ENCODE measurements at places on chromosomes 6 and 20. TPM values are rescaled to one million over a fixed set of nuclear protein-coding genes. Genes with fewer than 3 reads are reported as not detected.

The FLRT3 gene
- total RNA-seq, result 107 TPM

The SIRPA gene
- total RNA-seq, result 31.6 TPM

The CGAS gene
- total RNA-seq, result 23.8 TPM

The RBBP8NL gene
- total RNA-seq, result 39.2 TPM

The DSN1 gene
- 59.2 TPM for total RNA-seq

The KIAA0408 gene
- not detected for total RNA-seq

The NRN1 gene
- total RNA-seq, result not detected

The ADGRF1 gene
- total RNA-seq, result 0.52 TPM

The LY6G6C gene
- total RNA-seq, result 0.88 TPM

GRCh38 chr6:122709922-122710512 is 69.5 kb upstream of the FABP7 start:
- no peak overlapping the region for H3K4me3 ChIP-seq
- H3K27ac ChIP-seq, result no peak overlapping the region
- no peaks in the 10 kb centered on the region for H3K36me3 ChIP-seq
- no peaks in the 10 kb centered on the region for H3K27me3 ChIP-seq
- no peaks in the 10 kb centered on the region for H3K4me1 ChIP-seq
- DNase-seq, result no peak

- peak; percentile 30 for DNase-seq
- peaks cover 11% of the 10 kb centered on the region for H3K4me1 ChIP-seq
- no peaks in the 10 kb centered on the region for H3K36me3 ChIP-seq
- peak overlapping the region; percentile 61 for H3K4me3 ChIP-seq
- peak overlapping the region; percentile 67 for H3K27ac ChIP-seq
Observed at GRCh38 chr6:106973836-106974335, 643 bp downstream of the CD24 start.

DNA sequence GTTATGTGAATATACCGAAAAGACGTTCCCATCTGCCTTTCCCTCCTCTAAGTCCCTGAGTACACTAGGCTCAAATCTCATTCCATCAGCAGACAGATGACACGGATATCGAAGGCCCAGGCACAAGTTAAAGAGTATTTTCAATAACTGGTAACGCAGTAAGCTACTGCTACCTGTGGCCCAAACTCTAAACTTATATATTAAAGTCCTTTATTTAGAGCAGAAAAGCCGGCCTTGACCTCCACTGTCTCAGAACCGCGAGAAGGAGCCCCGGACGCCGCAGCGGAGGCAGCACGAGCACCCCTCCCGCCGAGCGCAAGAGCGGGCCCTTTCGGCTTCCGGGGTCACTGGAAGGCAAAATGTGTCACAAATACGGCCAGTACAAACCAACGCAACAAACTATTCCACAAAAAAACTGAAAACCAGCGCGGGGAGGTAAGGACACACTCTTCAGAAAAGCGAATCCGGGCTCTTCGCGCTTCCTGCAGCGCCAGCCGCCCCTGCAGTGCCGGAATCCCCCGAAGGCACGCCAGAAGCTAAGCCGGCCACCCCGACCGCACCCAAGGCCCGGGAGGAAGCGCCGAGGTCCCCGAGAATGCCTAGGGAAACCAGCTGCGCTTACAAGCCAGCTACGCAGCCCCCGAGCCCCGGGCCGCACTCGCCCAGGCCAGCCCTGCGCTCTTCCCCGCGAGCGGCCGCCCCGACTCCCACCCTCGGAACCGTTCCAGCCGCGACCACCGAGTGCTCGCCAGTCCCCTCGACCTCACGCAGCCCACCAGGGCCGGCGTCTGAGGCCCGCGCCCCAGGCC is 681 bp downstream of the DIDO1 start:
- H3K36me3 ChIP-seq, result peaks cover 1% of the 10 kb centered on the region
- H3K27ac ChIP-seq, result peak overlapping the region; percentile 95
- no peaks in the 10 kb centered on the region for H3K27me3 ChIP-seq
- peak overlapping the region; percentile 99 for H3K4me3 ChIP-seq
- DNase-seq, result peak; percentile 76
- H3K4me1 ChIP-seq, result peaks cover 39% of the 10 kb centered on the region

GRCh38 chr6:43855247-43855646 is 85.2 kb downstream of the VEGFA start:
- no peak overlapping the region for H3K4me3 ChIP-seq
- DNase-seq, result no peak

DNA sequence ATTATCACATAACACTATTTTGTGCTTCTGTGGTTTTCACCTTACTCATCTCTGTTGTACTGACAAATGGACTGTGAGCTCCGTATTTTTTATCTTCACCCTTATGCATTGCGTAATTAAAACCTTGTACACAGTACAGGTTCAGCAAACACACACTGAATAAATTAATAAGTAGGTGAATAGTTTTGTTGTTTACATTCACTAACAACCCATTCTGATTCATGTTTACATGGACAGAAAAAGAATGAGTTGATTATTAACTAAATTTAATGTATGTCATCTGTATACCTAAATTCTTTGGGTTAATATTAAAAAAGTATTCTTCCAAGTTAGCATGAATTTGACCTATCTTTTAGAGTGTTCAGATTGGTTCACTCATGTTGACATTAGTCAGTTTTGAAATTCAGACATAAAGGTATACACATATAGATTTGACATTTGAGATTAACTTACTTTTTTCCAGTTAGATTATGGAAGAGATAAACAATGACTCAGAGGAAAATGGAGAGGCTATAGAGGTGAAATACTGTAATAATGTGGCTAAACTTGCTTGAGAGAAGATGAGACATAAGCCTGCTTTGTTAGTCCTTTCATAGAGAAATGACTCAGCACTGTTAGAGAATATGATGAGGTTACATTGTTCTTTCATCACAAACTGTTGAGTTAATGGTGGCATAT is 541.7 kb upstream of the FLRT3 start:
- H3K4me3 ChIP-seq, result no peak overlapping the region
- DNase-seq, result no peak
- H3K27ac ChIP-seq, result peak overlapping the region; percentile 30
- H3K4me1 ChIP-seq, result peaks cover 25% of the 10 kb centered on the region
- H3K36me3 ChIP-seq, result no peaks in the 10 kb centered on the region
- no peaks in the 10 kb centered on the region for H3K27me3 ChIP-seq

DNA sequence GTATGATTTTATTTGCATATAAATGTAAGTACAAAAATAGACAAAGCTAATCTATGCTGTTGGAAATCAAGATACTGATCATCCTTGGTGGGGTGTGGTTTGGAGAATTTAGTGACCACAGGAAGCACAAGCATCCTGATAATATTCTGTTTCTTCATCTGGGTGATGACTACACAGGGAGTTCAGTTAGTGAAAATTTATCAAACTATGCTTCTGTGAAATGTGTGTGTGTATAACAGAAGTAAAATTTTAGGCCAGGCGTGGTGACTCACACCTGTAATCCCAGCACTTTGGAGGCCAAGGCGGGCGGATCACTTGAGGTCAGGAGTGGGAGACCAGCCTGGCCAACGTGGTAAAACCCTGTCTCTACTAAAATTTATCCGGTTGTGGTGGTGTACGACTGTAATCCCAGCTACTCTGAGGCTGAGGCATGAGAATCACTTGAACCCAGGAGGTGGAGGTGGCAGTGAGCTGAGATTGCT is 20.6 kb downstream of the ENPP3 start:
- no peaks in the 10 kb centered on the region for H3K4me1 ChIP-seq
- H3K36me3 ChIP-seq, result no peaks in the 10 kb centered on the region
- no peak overlapping the region for H3K4me3 ChIP-seq
- no peaks in the 10 kb centered on the region for H3K27me3 ChIP-seq
- H3K27ac ChIP-seq, result no peak overlapping the region

GRCh38 chr6:141963543-141964295 is 169.0 kb upstream of the GJE1 start:
- H3K36me3 ChIP-seq, result no peaks in the 10 kb centered on the region
- no peak for DNase-seq
- no peak overlapping the region for H3K27ac ChIP-seq
- no peak overlapping the region for H3K4me3 ChIP-seq

DNA sequence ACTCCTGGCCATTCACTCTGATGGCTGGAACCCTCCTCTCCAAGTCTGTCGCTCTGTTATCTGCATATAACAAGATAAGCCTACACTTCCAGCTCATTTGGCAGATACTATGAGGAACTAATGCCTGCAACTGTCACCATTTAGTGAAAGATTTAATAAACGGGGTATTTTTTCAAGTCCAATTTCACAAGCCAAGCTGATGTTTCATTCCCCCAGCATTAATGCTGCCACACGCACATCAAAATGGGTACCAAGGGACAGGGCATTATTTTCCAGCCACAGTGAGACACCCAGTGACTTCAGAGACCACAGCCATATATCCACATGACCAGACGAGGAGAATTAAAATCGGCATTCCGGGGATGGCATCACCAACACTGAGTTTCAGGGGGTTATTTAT is 175.5 kb downstream of the PTPRT start:
- no peaks in the 10 kb centered on the region for H3K27me3 ChIP-seq
- no peak overlapping the region for H3K27ac ChIP-seq
- no peaks in the 10 kb centered on the region for H3K4me1 ChIP-seq
- DNase-seq, result no peak
- no peaks in the 10 kb centered on the region for H3K36me3 ChIP-seq

DNA sequence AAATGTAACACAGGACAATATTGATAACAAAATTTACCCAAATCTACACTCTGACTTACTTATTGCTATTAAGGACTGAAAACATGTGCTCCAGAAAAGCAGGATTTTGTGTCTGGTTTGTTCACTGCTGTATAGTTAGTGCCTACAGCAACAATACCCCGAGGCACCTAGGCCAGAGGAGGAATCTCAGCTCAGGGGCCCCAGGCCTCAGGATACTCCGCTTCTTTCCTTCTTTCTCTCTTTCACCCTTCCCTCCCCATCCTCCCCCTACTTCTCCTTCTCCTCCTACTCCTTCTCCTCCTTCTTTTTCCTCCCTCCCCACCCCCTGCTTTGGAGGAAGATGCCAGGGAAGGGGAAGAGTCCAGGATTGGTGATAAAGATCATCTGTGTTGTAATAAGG is 985 bp upstream of the VNN2 start:
- no peaks in the 10 kb centered on the region for H3K36me3 ChIP-seq
- no peak overlapping the region for H3K27ac ChIP-seq
- no peaks in the 10 kb centered on the region for H3K27me3 ChIP-seq
- DNase-seq, result no peak
- H3K4me1 ChIP-seq, result no peaks in the 10 kb centered on the region

GRCh38 chr6:139698526-139699176 is 324.2 kb upstream of the CITED2 start:
- no peaks in the 10 kb centered on the region for H3K27me3 ChIP-seq
- H3K4me1 ChIP-seq, result peaks cover 7% of the 10 kb centered on the region
- H3K4me3 ChIP-seq, result no peak overlapping the region
- DNase-seq, result peak; percentile 15
- no peak overlapping the region for H3K27ac ChIP-seq

GRCh38 chr20:47557791-47558190 is 56.1 kb downstream of the NCOA3 start:
- H3K36me3 ChIP-seq, result no peaks in the 10 kb centered on the region
- peaks cover 26% of the 10 kb centered on the region for H3K4me1 ChIP-seq
- no peaks in the 10 kb centered on the region for H3K27me3 ChIP-seq
- no peak overlapping the region for H3K4me3 ChIP-seq
- no peak for DNase-seq

- DNase-seq, result no peak
- H3K27me3 ChIP-seq, result no peaks in the 10 kb centered on the region
- H3K4me1 ChIP-seq, result no peaks in the 10 kb centered on the region
- H3K4me3 ChIP-seq, result no peak overlapping the region
Observed at GRCh38 chr6:138194287-138194686, 24.0 kb downstream of the PBOV1 start.

DNA sequence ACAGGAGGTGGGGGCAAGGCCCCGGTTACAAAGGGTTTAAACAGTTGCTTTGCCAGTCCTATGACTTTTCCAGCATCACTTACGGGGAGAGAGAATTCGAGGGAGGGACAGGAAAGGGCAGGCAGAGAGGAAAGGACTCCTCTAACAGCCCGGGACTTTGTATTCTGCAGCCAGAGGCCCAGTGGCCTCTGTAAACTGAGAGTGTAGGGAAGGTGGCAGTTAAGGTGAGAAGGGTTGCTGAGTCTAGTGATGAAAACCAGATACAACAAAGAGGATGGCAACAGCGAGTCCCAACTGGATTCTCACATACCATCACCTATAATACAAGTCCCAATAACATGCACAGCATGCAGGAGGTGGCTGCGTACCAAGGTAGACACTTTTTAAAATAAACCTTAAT is 13.5 kb downstream of the PLAGL2 start:
- no peak overlapping the region for H3K4me3 ChIP-seq
- no peaks in the 10 kb centered on the region for H3K4me1 ChIP-seq
- no peak overlapping the region for H3K27ac ChIP-seq
- H3K36me3 ChIP-seq, result peaks cover 20% of the 10 kb centered on the region

DNA sequence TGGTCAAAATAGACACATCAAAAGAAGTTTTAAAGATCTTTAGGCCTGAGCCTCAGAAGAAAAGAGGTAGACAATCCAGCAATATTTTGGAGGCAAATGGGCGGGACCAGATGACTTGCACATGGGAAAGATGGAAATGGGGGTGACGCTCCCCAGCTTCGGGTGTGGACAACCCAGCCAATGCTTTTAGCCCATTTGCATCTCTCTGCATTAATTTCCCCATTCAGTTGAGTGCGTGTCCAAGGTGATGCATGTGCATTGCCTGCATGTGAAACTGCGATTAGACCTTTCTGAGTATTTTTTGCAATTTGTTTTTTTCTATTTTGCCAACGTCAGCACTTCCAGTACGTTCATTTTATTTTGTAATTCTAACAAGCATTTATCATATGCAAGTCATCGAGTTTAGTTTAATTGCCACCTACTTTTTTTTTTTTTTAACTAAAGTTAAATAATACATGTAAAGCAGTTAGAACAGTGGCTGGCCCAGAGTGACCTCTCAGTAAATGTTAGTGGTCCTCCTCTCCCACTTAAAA is 24.2 kb downstream of the PDRG1 start:
- H3K27ac ChIP-seq, result no peak overlapping the region
- no peak for DNase-seq
- no peaks in the 10 kb centered on the region for H3K4me1 ChIP-seq
- no peak overlapping the region for H3K4me3 ChIP-seq
- no peaks in the 10 kb centered on the region for H3K36me3 ChIP-seq

DNA sequence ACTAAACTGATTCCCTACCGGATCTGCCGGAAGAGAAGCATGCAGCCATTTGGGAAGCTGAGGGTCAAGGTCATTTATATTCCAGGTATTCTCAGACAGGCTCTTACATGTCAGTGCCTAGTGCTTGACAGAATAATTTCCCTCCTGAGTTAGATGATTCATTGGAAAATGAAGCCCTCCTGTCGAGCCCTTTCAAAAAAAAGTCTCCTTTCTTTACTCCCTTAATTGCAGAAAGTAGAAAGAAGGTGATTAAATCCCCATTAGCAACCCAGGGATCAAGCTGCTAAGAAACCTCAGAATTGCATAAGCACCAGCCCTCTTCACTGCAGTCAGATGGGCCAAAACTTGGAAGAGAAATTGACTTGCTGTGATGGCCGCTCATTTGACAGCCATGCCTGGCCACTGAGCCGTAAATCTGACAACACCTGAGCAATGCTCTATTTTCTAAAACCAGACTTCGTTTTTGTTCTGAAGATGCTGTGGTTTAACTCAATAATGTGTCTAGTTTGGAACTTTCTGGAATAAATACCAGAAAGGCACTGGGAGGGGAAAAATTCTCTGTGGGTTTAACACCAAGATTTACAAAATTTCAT is 61.0 kb upstream of the ARMH2 start:
- H3K4me3 ChIP-seq, result no peak overlapping the region
- H3K27ac ChIP-seq, result no peak overlapping the region
- no peaks in the 10 kb centered on the region for H3K4me1 ChIP-seq
- DNase-seq, result no peak
- no peaks in the 10 kb centered on the region for H3K27me3 ChIP-seq

GRCh38 chr6:22657352-22657980 is 88.1 kb downstream of the HDGFL1 start:
- no peaks in the 10 kb centered on the region for H3K27me3 ChIP-seq
- no peak for DNase-seq
- peak overlapping the region; percentile 58 for H3K27ac ChIP-seq
- H3K4me3 ChIP-seq, result no peak overlapping the region
- H3K4me1 ChIP-seq, result peaks cover 12% of the 10 kb centered on the region
